ENCODE measurements at places on chromosomes 7 and 10.
A peak's percentile ranks its signal among the peaks of the same experiment; 100 is the strongest.

DNA sequence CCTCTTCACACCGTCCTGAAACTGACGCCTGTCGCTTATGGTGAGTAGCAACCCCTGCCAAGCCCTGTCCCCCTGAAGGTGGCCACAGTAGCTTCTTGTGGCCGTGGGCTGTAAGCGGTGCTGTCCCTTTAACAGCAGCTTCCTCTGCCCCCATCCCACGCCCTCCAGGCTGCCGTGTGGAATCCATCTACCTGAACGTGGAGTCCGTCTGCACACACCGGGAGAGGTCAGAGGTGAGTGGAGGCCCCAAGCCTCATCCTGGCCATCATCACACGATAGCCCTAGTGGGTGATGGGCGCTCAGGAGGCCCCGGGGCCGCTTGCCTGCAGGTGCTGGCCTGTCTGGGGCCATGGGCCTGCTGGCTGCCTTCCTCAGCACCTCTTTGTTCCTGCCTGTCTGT is 21.2 kb downstream of the PFKFB3 start:
- no peak for DNase-seq

GRCh38 chr10:111706331-111706730 is 477.2 kb downstream of the GPAM start:
- no peak for DNase-seq

DNA sequence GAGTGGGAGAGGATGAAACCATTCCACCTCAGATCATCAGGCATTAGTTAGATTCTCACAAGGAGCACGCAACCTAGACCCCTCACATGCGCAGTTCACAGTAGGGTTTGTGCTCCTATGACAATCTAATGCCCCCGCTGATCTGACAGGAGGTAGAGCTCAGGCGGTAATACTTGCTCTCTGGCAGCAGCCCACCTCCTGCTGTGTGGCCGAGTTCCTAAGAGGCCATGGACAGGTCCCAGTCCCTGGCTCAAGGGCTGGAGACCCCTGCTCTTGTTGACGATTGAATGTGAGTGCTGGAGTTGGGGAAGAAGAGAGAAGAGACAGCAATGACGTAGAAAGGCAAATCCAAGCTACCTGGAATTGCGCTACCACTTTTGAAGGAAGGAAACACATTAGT is 267.2 kb downstream of the TFEC start:
- DNase-seq: no peak

- peak; percentile 59 for DNase-seq
Measured at GRCh38 chr7:97179454-97180104, 62.1 kb downstream of the SDHAF3 start.

GRCh38 chr7:44638611-44639557 is 32.5 kb downstream of the OGDH start:
- no peak for DNase-seq

DNA sequence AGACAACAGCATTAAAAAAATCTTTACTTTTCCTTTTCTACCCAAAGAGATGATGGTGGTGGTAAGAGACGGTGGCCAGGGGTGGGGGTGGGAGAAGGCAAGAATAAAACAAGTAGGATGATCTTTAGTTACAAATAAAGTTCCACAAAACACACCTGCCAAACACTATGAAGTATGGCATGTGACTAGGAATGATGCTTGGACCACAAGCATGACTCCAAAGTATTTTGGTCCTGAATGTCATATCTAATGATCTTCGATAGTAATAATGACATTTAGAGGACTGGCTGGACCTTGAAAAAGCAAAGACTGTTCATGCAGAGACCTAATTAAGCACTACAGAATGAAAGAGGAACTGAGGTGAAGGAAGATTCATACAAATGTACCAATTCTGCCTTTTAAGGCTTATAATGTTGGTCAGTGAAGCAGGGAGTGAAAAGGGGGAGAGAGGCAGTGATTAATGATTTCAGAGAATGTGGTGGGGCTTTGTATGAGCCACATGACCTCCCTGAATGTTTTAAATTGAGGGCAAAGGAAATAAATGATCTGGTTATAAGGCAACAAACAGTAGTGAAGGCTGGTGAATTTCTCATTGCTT is 29.6 kb upstream of the DKK1 start:
- DNase-seq: no peak

GRCh38 chr10:89414879-89415821 is 782 bp downstream of the IFIT5 start:
- peak; percentile 37 for DNase-seq

GRCh38 chr7:46752881-46753366 is 829.0 kb downstream of the TNS3 start:
- no peak for DNase-seq

- peak; percentile 18 for DNase-seq
Measured at GRCh38 chr7:151167197-151167961, at the start of gene GBX1. Gene GBX1 (minus strand): TSS chr7:151167694. CDS start chr7:151167548, 146 bp downstream.

GRCh38 chr10:20247891-20248708 is 431.9 kb downstream of the PLXDC2 start:
- no peak for DNase-seq

DNA sequence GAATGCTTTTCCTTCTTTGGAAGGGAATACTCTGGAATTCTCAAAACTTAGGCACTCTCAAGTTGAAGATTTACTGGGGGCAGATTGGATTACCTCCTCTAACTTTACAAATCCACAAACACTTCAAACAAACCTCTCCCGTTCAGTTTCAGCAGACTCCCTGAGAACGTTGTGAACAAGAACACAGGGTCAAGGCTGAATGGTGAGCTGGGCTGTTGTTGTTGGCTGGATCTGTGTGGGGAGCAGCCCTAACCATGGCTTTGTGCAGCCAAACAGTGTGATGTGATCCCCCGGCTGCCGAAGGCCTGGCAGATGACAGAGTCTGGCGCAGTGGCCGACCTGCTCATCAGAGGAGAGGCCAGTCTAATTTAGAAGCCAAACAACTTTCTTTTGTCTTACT is 93.1 kb downstream of the BMPER start:
- no peak for DNase-seq

- peak; percentile 43 for DNase-seq
Measured at GRCh38 chr10:31319602-31320549, 860 bp downstream of the ZEB1 start.

DNA sequence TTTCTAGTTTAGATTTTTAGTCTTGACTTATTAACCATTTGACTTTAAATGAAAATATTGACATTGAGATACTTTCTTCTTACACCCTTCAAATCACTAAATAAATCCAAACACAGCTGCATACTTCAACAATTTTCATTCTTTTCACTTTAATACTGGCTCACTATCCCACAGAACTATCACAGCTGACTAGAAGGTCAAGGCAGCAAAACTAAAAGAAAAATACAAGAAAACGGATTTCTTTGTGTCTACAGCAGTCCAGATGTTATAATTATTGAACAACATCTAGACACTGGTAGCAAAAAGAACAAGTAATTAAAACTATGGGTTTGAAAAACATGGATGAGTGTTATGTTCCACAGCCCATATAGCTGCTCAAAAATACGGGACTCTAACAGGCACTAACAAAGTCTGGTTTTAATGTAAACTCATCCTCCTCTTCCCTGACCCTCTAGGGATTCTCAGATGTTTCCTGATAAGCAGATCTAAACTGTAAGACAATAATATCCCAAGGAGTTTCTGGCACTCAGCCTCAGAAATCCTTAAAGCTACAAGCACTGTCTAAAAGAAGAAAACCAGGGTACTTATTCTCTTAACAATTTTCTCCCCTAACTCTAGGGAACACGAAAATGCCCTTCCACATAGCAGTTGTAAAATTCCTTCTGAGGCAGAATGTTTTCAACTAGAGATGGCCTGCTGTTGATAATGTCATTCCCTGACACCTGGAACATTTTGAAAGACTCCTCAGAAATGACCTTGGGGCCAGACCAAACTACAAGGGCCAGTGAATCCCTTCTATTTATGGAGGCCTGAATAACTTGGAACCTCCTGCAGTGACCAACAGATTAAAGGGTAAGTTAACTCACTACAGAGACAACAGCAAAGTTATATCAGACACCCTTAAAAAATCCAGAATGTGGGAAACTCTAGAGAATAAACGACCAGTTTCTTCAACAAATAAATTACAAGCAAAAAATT is 12.8 kb downstream of the DNMBP start:
- no peak for DNase-seq

GRCh38 chr10:133142523-133143199 is 17.4 kb upstream of the KNDC1 start:
- no peak for DNase-seq

GRCh38 chr7:22589641-22590201 is 89.7 kb upstream of the STEAP1B start:
- DNase-seq: no peak

DNA sequence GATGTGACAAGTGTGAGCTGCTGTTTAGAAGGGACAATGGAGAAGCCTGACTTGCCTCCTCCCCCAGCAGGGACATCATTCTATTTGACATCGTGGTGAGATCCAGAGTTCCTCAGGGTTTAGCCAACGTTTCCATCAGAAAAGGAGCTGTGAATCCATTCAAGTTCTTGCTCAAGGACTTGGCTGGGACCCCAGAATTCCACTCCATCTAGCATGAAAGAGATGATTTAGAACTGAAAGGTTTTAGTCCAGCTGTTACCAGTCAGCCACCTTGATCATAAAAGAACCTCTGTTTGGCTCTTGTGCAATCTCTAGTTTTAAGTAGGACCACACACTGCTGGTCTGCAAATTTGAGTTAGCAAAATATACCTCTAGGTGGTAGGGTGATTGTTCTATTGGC is 337.6 kb downstream of the FRMD4A start:
- peak; percentile 23 for DNase-seq

GRCh38 chr10:27998178-27998953 is 513 bp downstream of the ODAD2 start:
- DNase-seq: peak; percentile 31

DNA sequence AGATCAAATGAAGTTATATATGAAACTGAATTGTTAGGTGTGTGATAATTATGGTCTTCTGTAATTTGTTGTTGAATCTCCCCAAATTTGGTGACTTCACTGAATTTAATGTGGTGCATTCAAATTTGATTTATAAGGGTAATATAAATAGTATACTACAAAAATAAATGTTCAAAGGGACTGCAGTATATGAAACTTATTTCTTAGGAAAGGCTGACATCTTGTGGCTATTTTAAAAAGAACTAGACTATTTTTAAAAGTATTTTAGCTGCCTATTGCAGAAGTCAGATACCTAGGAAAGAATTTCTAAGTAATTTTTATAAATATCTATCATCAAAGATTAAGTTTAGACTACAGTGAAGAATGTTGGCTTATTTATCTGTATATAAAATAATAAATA is 36.6 kb downstream of the ATRNL1 start:
- peak; percentile 9 for DNase-seq

DNA sequence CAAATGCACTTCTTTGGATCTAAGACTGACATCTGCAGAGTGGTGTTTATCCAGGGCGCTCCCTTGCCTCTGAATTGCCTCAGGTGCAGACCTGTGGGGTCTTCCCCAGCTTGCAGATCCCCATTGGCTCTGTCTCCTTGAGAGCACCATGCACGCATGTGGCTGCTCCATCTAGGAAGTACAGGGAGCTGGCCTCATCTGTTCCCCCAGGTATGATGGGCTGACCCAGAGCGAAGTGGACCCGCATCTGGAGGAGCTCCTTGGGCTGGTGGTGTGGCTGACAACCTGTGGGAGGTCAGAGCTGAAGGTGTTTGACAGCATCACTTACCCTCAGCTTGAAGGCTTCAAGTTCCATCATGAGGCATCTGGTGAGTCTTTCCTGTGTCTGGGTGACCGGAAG is 44.5 kb downstream of the WDFY4 start:
- DNase-seq: no peak

DNA sequence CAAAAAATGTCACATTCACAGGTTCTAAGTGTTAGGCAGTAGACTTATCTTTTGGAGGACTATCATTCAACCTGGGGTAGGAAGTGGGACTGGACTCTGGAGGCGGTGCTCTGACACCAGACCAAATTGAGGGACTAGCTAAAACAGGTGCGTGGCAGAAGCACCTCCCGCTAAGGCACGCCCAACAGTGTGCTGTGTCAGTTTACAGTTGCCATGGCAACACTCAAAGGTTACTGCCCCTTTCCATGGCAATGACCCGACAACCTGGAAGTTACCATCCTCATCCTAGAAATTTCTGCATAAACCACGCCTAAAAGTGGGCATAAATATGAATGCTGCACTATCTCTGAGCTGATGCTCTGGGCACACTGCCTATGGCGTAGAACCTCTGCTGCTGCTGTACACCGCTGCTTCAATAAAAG is 14.0 kb upstream of the BLNK start:
- DNase-seq: no peak

- no peak for DNase-seq
Measured at GRCh38 chr7:71171476-71171875, 39.5 kb downstream of the GALNT17 start.

DNA sequence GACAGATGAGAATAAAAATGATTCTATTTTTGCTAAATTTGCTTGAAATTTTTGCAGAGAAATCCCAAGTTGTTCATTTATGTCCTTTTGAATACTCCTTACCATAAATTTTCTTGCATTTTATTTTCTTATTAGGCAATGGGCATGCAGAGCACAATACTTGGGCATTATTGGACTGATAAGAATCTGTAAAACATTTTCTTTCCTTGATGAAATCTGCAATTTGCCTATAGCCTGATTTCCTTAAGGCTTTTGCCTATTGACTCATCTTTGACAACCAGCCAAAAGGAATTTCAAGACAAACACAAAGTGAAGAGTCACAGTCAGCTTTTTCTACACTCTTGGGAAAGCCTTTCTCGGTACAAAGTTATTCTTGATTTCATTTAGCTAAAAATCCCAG is 30.5 kb upstream of the GNAT3 start:
- no peak for DNase-seq

GRCh38 chr10:98488669-98489430 is 42.1 kb upstream of the HPS1 start:
- no peak for DNase-seq

GRCh38 chr10:64519831-64520230 is 998.6 kb downstream of the REEP3 start:
- DNase-seq: no peak

GRCh38 chr7:54915870-54916598 is 102.8 kb upstream of the EGFR start:
- DNase-seq: no peak

DNA sequence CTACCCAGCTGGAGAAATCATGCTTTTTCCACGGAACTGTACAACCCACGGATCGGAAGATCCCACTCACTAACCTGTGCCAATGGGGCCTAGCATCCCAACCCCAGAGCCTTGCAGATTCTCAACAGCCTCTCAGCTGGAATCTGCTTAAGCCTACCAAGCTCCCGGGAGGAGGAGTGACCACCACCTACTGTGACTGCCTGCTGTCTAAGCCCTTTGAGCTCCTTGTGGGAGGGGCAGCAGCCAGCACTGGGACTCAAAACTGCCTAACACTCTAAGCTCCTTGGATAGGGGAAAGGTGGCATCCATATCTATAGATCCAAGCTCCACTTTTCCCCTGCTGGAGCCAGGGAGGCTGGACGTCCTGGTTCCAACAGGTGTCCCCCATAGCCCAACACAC is 254.4 kb upstream of the CNTNAP2 start:
- no peak for DNase-seq

- peak; percentile 29 for DNase-seq
Measured at GRCh38 chr10:116385994-116386809, 41.4 kb upstream of the PNLIPRP3 start.

DNA sequence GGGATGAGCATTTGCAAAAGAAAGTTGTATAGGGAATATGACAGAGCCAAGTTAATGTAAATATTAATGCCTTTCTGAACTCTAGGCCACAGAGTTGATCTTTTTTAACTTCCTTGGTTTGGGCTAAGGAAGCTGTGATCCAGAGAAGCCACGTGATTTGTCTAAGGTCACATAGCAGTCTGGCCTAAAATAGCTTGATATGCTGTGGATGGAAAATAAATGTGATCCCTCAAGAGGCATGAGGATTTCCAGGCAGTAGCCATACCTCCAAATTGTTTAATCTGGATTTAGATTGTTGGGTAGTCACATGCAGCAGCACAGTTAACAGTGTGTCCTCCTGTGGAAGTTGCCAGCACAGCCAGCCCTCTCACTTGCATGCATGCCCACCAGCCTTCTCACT is 165.7 kb upstream of the LANCL2 start:
- DNase-seq: no peak

Data from NCI-H345 (cell line).